Airway epithelial cell (primary cell): ENCODE measurements at places on chromosomes 4 and X. TPM values are rescaled to one million over a fixed set of nuclear protein-coding genes. Genes with fewer than 3 reads are reported as not detected.

The SRPX2 gene
- 30.5 and 31.4 TPM in 2 replicates for total RNA-seq

The BEX4 gene
- 18.3 and 20.9 TPM in 2 replicates for total RNA-seq

The IDH3G gene
- total RNA-seq: 65.0 and 70.2 TPM in 2 replicates

The ANXA5 gene
- 225 and 244 TPM in 2 replicates for total RNA-seq

The BST1 gene
- total RNA-seq: 1.6 and 4.3 TPM in 2 replicates

The CLDN22 gene
- not detected in 2 replicates for total RNA-seq

The KLB gene
- 0.07 TPM in 1 of 2 replicates, not detected in the other for total RNA-seq
